ENCODE measurements at places on chromosomes 3 and 15. TPM values are rescaled to one million over a fixed set of nuclear protein-coding genes. Genes with fewer than 3 reads are reported as not detected.

Gene SEMA3F
- 11.3 TPM for total RNA-seq

Gene TRMT10C
- 27.2 TPM for total RNA-seq

Gene RPL39L
- 13.5 TPM for total RNA-seq

Gene KIF15
- total RNA-seq = 11.0 TPM

Gene PLSCR5
- total RNA-seq = not detected

Gene ACTL6A
- total RNA-seq = 28.5 TPM

Gene RARRES1
- 2.5 TPM for total RNA-seq

Gene NTRK3
- total RNA-seq = 95.2 TPM

Gene SOX14
- total RNA-seq = not detected

Gene FOXB1
- total RNA-seq = not detected

Gene DPPA2
- not detected for total RNA-seq

Gene TM4SF18
- total RNA-seq = 3.8 TPM

Gene IRAK2
- 2.5 TPM for total RNA-seq

Gene NOX5
- total RNA-seq = 0.63 TPM

Gene P2RY14
- total RNA-seq = 0.31 TPM

Gene CCDC13
- total RNA-seq = 2.8 TPM

Gene THRB
- 47.0 TPM for total RNA-seq

Gene OR5K2
- not detected for total RNA-seq

Gene TRH
- total RNA-seq = 1.6 TPM

Gene EXD1
- 0.63 TPM for total RNA-seq

Gene HIGD2B
- total RNA-seq = not detected

Gene ITGA11
- 0.94 TPM for total RNA-seq

Gene CCR8
- total RNA-seq = not detected

Gene TRIM42
- not detected for total RNA-seq

Gene ZBTB47
- 24.4 TPM for total RNA-seq

Gene IL16
- total RNA-seq = 1.3 TPM

Gene STX19
- not detected for total RNA-seq

Gene STOML1
- total RNA-seq = 23.5 TPM

Gene FYTTD1
- total RNA-seq = 60.7 TPM
